ENCODE measurements at places on chromosomes 5 and 9.

DNA sequence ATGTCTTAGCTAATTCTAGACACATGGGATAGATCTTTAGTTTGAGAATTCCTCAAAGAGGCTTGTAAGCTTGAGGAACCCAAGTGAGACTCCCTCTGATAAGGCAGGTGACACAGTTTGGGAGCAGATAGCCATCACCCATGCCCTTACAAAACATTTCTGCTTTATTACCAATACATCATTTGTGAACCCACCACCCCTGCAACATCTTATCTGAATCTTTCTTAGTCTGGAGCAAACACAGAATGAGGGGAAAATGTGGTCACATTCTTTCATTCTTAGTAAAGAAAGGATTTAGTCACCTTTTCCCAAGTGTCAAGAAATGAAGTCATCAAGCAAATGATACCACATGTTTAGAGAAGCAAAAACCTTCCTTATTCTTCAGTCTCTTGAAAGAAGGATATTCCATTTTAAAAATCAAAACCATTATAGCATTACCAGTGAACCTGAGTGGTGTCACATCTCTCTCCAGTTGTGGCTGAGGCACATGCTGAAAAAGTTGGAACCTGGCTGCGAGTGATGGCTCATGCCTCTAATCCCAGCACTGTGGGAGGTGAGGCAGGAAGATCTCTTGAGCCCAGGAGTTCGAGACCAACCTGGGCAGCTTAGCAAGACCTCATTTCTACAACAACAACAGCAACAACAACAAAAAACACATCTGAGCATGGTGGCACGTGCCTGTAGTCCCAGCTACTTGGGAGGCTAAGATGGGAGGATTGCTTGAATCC, 65.9 kb downstream of the PRKACG start:
- DNase-seq = no peak

DNA sequence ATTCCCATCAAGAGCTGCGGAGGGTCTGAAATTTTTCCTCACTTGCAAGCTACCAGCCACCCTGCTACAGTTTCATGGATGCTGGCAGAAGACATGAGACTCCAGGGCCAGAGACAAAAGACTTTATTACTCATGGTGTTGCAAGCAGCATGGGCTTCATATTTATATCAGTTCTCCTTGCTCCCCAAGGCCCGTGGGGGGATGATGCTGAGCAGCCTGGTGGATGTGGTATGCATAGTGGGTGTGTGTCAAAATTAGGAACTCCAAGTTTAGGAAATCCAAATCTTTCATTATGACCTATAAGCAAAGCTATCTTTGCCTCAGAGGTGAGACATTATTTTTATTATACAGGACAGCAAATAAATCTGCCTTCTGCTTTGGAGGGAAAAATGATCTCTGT, 105.7 kb upstream of the ALDH1B1 start:
- no peak for DNase-seq

- no peak for DNase-seq
Measured at GRCh38 chr9:38662763-38663593, 42.6 kb upstream of the ANKRD18A start.

- DNase-seq = no peak
Measured at GRCh38 chr9:971901-972500, 4.5 kb upstream of the DMRT3 start.

DNA sequence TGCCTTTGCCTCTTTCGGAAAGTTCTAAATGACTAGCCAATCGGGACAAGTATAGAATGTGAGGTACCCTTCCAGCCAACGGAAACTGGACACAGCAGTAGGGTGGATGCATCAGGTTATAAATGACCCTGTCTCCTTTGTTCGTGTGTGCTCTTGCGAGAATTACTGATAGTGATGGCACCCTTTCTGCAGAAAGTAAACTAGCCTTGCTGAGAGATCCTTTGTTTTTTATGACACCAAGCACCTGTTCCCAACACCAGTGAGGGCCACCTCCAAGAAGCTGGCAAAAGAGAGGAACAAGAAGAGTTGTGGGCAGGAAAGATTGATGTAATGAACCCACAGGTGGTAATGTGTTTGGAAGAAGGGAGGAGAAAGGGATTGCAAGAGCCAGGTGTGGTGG, 42.8 kb upstream of the FABP6 start:
- no peak for DNase-seq

DNA sequence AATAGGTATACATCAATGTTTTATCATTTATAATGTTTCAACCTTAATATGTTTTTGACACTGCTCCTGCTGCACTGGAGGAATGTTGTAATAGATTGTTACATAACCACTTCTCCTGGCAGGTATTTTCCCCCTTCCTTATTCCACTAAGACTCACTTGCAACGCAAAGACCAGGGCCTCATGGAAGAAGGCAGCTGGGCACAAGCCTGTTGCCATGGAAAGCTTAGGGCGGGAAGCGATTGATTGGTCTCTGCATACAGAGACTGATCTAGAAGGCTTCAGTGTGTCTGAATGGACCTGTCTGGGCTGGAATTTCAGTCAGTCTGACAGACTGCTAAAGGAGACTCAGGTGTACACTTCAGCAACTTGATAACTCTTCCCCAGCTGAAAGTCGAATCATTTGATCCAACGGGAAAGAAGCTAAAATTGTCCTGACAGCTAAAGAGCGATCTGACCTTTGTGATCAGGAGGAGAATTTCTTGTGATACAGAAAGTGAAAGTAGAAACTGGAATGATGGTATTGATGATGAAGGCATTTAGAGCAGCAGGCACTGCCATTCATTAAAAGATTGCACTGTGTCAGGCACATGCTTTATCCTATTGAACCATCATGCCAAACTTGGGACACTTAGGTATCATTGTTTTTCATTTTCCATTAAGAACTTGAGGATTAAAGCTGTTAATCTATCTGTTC, 65.1 kb downstream of the GRIA1 start:
- no peak for DNase-seq

GRCh38 chr5:4855036-4855435, 285.1 kb upstream of the ADAMTS16 start:
- no peak for DNase-seq

DNA sequence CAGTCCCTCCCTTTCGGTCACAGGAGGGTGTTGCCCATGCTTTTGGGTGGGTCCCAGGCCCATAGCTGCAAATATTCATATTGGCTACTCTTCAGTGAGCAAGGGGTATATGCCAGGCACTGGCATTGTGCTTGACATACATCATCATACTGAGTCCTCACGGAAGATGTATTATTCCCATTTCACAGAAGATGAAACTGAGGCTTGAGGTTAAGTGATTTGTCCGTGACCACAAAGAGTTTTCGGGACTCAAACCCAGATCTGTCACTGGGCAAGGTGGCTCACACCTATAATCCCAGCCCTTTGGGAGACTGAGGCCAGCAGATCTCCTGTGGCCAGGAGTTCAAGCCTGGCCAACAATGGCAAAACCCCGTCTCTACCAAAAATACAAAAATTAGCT, 6.5 kb upstream of the FGFR4 start:
- no peak for DNase-seq

DNA sequence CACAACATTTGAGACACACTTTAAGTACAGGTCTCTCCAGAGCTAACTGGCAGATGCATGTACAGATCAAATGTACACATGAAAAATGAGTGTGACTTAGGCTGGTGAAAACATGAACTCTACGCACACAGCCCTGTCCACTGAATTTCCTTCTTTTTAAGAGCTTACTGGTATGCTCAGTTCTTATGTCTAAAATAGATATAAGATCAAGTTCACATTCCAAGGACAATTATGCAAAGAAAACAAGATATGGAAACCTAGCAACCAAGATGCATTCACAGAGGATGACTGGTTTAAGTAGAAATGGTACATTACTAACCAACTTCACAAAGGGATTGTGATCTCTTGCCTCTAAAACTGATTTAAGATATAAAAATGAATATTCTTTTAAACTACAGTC, 56.7 kb downstream of the TLE1 start:
- no peak for DNase-seq

- DNase-seq = no peak
Measured at GRCh38 chr5:111135946-111136345, 43.8 kb downstream of the WDR36 start.

GRCh38 chr5:127930311-127930710, 153.3 kb upstream of the SLC12A2 start:
- no peak for DNase-seq

DNA sequence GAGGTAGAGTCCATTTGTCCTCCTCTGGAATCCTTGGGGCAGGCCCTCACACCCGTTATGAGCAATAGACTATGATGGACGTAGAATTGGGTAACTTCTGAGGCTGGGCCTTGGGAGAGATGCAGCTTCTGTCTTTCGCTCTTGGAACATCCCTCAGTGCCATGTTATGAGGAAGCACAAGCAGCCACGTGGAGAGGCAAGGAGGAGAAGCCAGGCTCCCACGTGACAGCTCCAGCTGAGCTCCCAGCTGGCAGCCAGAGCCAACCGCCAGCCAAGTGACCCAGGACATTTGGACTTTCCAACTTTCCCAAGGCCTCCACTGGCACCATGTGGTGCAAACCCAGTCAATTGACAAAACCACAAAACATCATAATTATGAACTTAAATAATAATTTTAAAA, 43.0 kb upstream of the BOD1 start:
- no peak for DNase-seq

GRCh38 chr9:76107482-76107881, 217.0 kb downstream of the PCSK5 start:
- no peak for DNase-seq

- no peak for DNase-seq
Measured at GRCh38 chr5:113040672-113041260, 64.2 kb downstream of the DCP2 start.

DNA sequence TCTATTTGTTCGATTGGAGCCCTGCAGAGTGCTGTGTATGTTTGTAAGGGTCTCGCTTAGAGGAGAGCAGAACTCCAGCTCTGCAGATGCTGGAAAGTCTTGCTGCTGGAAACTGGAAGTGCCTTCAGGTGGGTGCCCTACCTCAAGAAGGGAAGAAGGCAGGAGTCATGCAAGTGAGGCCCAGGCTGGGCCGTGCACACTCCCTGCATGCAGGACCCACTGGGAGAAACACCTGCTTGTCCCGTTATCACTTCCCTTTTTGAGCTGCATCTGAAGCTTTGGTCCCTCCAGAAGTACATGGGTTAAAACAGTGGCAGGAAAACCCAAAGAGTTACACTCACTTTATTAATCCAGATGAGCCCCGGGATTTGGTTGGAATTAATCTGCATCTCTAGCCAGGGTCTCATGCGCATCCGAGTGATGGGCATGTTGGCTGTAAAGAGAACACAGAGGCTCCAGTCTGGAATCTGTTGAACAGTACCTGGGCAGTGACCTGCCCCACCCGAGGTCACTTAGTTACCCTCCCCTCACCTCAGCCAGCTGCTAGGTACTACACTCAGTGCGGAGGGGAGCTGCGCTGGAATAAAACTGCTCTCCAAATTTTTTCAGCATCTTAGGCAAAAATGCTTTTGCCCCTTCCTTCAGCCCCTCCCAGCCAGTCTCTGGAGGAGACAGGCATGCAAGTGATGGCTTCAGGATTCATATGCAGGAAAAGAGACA, 1.4 kb downstream of the IRF1 start:
- no peak for DNase-seq

DNA sequence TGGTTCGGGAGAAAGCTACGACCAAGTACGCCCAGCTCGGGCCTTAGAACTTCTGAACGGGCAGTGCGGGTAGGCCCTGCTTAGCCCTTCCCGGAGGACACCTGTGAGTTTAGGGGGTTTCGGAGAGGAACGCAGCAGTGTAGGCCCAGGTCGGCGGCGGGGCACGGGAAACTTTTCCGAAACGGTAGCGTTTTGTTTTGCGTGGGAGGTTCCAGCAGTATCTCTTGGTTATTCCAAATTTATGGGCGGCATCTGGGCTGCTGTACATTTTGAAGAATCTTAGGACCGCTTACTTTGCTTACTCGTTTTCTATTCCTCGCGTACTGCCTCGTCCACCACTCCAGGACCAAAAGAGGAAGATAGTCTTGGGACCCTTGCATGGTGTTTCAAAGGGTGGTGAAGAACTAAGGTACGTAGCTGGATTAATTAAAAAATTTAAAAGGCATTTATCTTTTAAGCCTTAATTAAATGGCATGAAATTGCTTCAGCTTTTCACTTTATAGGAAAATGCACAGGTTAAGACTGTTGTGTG, 492 bp downstream of the TENT2 start:
- no peak for DNase-seq

- DNase-seq = no peak
Measured at GRCh38 chr5:139903795-139904565, 108.4 kb downstream of the PSD2 start.

DNA sequence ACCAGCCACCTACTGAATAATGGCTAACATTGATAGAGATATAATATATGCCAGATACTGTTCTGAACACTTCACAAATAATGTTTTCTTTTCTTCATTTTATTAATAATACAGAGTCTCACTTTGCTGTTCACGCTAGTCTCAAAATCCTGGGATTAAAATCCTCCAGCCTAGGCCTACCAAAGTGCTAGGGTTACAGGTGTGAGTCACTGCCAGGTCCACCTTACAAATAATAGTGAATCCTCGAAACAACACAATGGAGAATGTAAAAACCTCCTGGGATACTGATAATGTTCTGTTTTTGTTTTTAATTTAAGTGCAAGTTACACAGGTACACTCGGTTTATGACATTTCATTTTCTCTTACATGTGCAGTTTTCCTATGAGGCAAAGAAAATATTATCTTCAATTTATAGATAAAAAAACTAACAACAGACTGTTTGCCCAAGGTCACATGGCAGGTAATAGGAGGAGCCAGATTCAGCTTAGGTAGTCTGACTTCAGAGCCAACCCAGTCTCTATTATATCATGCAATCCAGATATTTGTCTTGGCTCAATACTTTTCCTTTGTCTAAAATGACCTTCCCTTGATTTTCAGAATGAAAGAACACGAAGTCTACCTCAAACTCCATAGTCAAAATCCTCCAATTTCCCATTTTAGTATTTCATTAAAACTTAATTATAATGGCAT, 7.8 kb downstream of the ZFR start:
- no peak for DNase-seq

DNA sequence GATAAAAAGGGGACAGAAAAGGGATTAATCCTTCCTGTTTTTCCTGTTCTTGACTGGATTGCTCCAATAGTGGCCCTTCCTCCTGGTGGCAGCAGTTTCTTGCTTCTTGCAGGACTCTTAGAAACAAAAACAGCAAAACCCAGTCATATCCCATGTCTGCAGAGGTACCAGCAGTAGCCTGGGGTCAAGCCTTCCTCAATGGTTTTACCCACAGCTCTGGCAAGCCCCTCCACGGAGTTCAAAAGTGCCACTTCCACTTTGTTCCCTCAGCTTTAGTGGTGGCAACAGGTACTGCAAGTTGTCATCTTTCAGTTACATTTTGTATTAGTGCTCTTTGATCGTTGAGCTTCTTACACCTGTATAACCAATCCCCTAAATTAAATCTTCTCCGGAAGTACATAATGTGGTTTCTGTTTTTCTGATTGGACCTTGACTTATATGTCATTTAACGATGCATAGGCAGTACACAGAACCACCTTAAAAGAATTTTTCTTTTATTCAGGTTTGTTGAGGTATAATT, 8.7 kb upstream of the RANBP6 start:
- no peak for DNase-seq

- no peak for DNase-seq
Measured at GRCh38 chr9:83964973-83965349, 15.1 kb downstream of the HNRNPK start.

DNA sequence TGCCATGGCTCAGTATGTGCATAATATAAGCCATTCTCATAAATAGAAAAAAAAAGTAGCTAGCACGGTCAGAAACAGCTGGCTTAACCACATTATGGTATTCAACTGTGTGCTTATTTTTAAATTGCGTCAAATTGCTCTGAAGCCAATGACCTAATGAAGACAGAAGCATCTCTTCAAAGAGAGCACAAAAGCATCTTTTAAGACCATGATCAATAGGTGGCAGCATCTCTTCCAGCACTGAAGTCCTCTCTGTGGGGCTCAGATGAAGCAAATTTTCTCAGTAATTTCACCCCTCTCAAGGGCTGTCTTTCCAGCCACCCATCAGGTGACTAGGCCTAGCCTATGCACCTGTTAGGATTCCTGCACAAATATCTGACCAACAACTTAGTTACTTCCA, 251.4 kb downstream of the GLIS3 start:
- no peak for DNase-seq

Measured in stimulated activated CD4-positive, alpha-beta T cell treated with anti-CD3 and anti-CD28 coated beads, Interleukin-12 subunit alpha, Interleukin-12 subunit beta, amount 100 ng/mL, for 24 hours (primary cell).